ENCODE measurements at places on chromosomes 7 and 10. TPM values are rescaled to one million over a fixed set of nuclear protein-coding genes. Genes with fewer than 3 reads are reported as not detected.
A peak's percentile ranks its signal among the peaks of the same experiment; 100 is the strongest.

The CELF2 gene
- total RNA-seq: 78.9 TPM

GRCh38 chr10:24720096-24720495 lies 3.6 kb downstream of the ARHGAP21 start:
- no peak overlapping the region for H3K4me3 ChIP-seq
- peaks cover 29% of the 10 kb centered on the region for H3K4me1 ChIP-seq
- peaks cover 4% of the 10 kb centered on the region for H3K36me3 ChIP-seq
- DNase-seq: no peak

GRCh38 chr10:13705526-13706174 lies 118.9 kb downstream of the PRPF18 start:
- peaks cover 10% of the 10 kb centered on the region for H3K27me3 ChIP-seq
- H3K4me3 ChIP-seq: no peak overlapping the region
- H3K4me1 ChIP-seq: peaks cover 15% of the 10 kb centered on the region

The WNT8B gene
- not detected for total RNA-seq

The PON3 gene
- total RNA-seq: not detected

The CLDN12 gene
- 6.2 TPM for total RNA-seq

GRCh38 chr7:47735431-47736345 lies 153.8 kb upstream of the TNS3 start:
- no peak for DNase-seq
- H3K36me3 ChIP-seq: no peaks in the 10 kb centered on the region
- H3K4me1 ChIP-seq: peaks cover 31% of the 10 kb centered on the region
- peaks cover 4% of the 10 kb centered on the region for H3K27me3 ChIP-seq
- H3K4me3 ChIP-seq: no peak overlapping the region

- no peak overlapping the region for H3K4me3 ChIP-seq
- H3K36me3 ChIP-seq: peaks cover 15% of the 10 kb centered on the region
- H3K27ac ChIP-seq: no peak overlapping the region
- no peak for DNase-seq
- peaks cover 13% of the 10 kb centered on the region for H3K27me3 ChIP-seq
Observed at GRCh38 chr7:27590416-27590815, 72.3 kb downstream of the HIBADH start.

The PTF1A gene
- not detected for total RNA-seq

DNA sequence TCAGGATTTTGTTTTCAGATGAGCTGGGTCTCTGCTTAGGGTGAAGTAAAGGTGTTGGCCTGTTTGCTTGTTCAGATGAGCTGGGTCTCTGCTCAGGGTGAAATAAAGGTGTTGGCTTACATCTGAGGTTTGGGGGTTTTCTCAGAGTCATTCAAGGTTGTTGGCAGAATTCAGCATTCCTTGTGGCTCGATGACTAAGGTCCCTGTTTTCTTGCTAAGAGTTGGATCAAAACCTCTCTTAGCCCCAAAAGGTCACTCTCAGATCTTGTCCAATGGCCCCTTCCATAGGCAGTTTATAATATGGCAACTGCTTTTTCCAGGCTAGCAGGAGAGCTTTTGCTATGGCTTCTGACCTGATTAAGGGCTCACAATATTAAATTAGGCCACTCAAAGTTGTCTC lies 106.6 kb downstream of the ADAM22 start:
- H3K36me3 ChIP-seq: no peaks in the 10 kb centered on the region
- no peak overlapping the region for H3K4me3 ChIP-seq
- DNase-seq: no peak
- no peaks in the 10 kb centered on the region for H3K27me3 ChIP-seq

GRCh38 chr7:7652798-7653540 lies 12.4 kb downstream of the UMAD1 start:
- no peak overlapping the region for H3K4me3 ChIP-seq
- no peak for DNase-seq
- H3K27me3 ChIP-seq: no peaks in the 10 kb centered on the region
- H3K27ac ChIP-seq: no peak overlapping the region

The PHKG1 gene
- total RNA-seq: 2.0 TPM

The OR6B1 gene
- not detected for total RNA-seq

The ZNF138 gene
- 17.8 TPM for total RNA-seq

- peaks cover 7% of the 10 kb centered on the region for H3K4me1 ChIP-seq
- no peaks in the 10 kb centered on the region for H3K27me3 ChIP-seq
- no peak overlapping the region for H3K4me3 ChIP-seq
- no peak for DNase-seq
- no peak overlapping the region for H3K27ac ChIP-seq
Observed at GRCh38 chr7:35760143-35760745, 40.6 kb upstream of the SEPTIN7 start.

DNA sequence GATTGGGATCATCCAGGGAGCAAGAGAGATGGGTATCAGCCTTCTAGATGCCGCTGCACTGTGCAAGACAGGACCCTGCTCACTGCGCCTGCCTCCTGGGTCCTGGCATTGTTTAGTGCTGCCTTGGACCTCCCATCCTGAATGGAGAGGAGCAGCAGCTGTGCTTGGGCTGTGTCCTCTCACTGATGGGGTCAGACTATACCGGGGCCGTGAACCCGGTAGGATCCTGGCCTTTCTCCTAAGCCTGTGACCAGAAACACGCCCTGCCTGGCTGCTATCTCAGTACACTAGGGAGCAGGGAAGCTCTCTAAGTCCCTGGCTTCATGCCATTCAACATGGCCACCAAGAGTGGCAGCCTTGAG lies 309.4 kb upstream of the ZNF32 start:
- H3K4me1 ChIP-seq: no peaks in the 10 kb centered on the region
- no peaks in the 10 kb centered on the region for H3K36me3 ChIP-seq
- H3K27me3 ChIP-seq: peaks cover 10% of the 10 kb centered on the region
- H3K27ac ChIP-seq: no peak overlapping the region
- no peak overlapping the region for H3K4me3 ChIP-seq

The IKZF1 gene
- total RNA-seq: 301 TPM

The OR2A12 gene
- not detected for total RNA-seq

The GIMAP4 gene
- 0.40 TPM for total RNA-seq

GRCh38 chr7:41711283-41712064 lies 8.6 kb upstream of the INHBA start:
- peaks cover 13% of the 10 kb centered on the region for H3K27me3 ChIP-seq
- H3K4me1 ChIP-seq: no peaks in the 10 kb centered on the region
- no peak overlapping the region for H3K27ac ChIP-seq
- H3K36me3 ChIP-seq: no peaks in the 10 kb centered on the region
- no peak overlapping the region for H3K4me3 ChIP-seq

- no peaks in the 10 kb centered on the region for H3K27me3 ChIP-seq
- peaks cover 46% of the 10 kb centered on the region for H3K36me3 ChIP-seq
- DNase-seq: no peak
- H3K4me3 ChIP-seq: peak overlapping the region; percentile 93
- peaks cover 80% of the 10 kb centered on the region for H3K4me1 ChIP-seq
- H3K27ac ChIP-seq: peak overlapping the region; percentile 96
Observed at GRCh38 chr10:91799612-91799975, 1.4 kb downstream of the TNKS2 start.

The MKI67 gene
- 3.5 TPM for total RNA-seq

The CCDC201 gene
- not detected for total RNA-seq

The GNAT3 gene
- not detected for total RNA-seq

GRCh38 chr10:3779158-3779741 lies 5.8 kb downstream of the KLF6 start:
- H3K4me3 ChIP-seq: peak overlapping the region; percentile 15
- no peak for DNase-seq
- H3K27ac ChIP-seq: peak overlapping the region; percentile 36
- H3K27me3 ChIP-seq: no peaks in the 10 kb centered on the region
- H3K36me3 ChIP-seq: peaks cover 95% of the 10 kb centered on the region
- H3K4me1 ChIP-seq: peaks cover 70% of the 10 kb centered on the region

All from activated B cell treated with CpG ODN at 0.5 μM for 24 hours (primary cell).